ENCODE measurements at places on chromosomes 3 and 15. TPM values are rescaled to one million over a fixed set of nuclear protein-coding genes. Genes with fewer than 3 reads are reported as not detected.
A peak's percentile ranks its signal among the peaks of the same experiment; 100 is the strongest.

DNA sequence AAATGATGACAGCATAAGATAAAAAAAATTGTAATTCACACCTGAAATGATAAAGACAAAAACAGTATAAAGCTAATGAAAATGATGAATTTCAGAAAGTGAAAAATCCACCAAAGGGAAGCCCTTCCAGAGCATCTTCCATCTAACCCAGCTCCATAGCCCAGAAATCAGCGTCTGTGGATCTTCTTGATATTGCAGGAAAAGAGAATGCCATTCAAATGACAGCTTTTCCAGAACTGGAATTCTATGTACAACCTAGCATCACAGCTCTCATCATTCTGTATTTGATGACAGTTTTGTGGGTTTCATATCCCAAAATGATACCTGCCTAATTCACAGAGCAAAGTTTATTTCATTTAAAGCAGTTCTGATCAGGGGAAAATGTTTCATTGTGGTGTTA, 267.3 kb downstream of the FHIT start:
- no peak for DNase-seq

- no peak for DNase-seq
Measured at GRCh38 chr15:80783260-80783659, 4.1 kb downstream of the CEMIP start.

- no peak for DNase-seq
Measured at GRCh38 chr15:73284090-73284716, 84.6 kb downstream of the HCN4 start.

The IQCB1 gene
- total RNA-seq: 10.4 TPM

The NRG4 gene
- not detected for total RNA-seq

- no peak for DNase-seq
Measured at GRCh38 chr15:100471933-100472332, 56.8 kb downstream of the CERS3 start.

DNA sequence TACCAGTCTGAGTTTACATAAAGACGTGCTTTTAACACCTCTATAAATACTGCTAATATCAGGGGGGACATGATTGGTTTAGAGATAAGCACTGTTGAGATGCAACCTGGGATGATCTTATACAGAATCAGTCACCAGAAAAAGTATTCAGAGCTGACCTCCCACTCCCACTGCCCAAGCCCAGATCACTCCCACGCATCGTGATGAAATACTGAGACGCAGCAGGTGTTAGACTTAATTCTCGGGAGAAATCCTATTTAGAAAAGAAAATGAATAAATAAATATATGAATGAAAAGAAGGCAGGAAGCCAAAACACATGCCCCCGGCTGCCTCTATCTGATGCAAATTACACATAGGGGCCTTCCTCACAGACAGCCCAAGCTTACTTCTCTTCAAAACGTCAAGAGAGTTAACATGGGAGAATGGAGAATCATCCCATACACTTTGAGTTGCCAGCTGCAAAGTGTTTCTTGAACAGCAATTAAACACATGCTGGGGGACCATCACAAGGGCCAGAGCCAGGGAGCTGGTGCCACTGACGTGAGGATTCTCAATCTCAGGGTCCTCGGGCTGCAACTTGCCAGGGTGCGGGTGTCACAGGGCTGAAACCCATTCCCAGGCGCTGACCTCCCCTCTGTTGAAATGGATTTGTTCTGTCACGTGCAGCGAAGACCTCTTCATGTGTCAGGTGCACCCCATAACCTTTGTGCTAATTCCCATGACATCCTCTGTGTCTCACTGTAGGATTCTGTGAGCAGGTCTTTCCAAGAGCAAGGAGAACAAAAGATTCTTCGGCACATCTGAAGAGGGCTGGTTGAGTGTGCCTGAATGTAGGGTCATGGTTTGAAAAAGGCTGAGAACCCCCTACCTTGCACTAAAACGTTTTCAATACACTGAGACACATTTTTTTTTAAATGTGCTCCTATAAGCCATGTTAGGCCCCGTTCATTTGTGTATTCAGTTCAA, 764.2 kb upstream of the ARRDC4 start:
- no peak for DNase-seq

DNA sequence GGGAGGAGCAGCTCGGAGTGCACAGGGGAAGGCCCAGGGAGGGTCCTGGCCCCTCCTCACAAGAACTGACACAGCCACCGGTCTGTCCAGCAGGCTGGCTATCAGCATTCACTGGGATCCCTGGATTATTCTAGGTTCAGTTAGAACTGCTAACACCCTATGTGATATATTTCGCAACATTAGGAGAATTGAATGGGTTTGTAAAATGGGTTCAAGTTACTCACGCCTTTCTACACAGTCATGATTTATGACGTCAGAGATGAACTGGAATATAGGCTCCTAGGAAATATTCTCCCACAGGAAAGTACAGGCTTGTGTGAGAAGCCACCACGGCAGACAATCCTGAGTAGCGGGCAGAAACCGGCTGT, 969 bp upstream of the BSN start:
- no peak for DNase-seq

GRCh38 chr15:94587113-94587512, 355.8 kb downstream of the MCTP2 start:
- no peak for DNase-seq

- no peak for DNase-seq
Measured at GRCh38 chr15:85810075-85810474, 15.3 kb upstream of the KLHL25 start.

The CPLX3 gene
- total RNA-seq: not detected

The CMTM7 gene
- 10.8 TPM for total RNA-seq

The SLC9C1 gene
- total RNA-seq: not detected

DNA sequence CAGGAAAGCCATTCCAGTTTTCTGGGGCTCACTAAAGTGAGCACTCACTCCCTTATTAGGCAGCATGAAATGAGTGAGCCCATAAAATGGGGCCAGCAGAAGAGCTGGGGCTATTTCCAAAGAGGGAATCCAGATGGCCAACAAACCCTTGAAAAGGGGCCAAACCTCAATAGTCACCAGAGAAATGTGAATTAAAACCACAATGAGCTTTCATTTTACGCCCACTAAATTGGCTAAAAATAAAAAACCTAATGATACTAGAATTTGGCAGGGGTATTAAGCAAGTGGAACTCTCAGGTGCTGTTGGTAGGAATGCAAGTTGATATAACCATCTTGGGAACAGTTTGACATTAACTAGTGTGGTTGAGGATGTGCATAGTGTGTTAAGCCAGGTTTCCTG, 42.1 kb upstream of the RAF1 start:
- DNase-seq: no peak

GRCh38 chr3:51734572-51734907, 27.7 kb downstream of the GRM2 start:
- DNase-seq: no peak

The CCR9 gene
- total RNA-seq: 0.17 TPM

DNA sequence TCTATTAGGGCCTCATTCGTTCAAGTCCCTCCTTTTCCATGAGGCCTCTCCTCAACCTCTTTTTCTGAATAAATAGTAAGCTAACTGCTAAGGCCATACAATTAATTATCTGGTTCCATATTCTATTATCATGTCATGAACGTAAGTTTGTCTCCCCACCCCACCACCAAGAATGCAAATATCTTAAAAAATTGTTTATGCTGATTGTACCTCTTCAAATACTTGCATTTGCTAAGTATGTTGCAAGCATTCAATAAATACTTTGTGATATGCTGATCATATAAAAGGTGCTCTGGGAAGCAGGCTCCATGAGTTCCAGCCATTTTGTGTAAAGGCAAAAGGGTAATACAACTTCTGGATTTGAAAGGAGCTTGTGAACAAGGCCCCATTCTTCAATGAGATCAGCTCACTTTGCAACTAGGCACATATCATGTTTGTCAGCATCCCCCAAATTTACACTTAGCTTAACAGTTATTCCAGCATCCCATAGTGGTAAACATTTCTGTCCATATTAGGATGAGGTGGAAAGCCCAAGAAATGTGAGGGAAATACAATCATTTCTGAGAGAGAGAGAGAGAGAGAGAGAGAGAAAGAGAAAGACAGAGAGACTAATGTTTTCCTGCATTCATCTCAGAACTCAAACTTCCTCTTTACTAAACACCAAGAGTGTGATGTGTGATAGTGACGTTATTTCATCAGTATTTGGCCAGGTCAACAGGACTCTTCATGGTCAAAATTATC, 33.2 kb downstream of the SLC12A8 start:
- no peak for DNase-seq

The ZBTB11 gene
- 15.3 TPM for total RNA-seq

The TRH gene
- total RNA-seq: not detected

DNA sequence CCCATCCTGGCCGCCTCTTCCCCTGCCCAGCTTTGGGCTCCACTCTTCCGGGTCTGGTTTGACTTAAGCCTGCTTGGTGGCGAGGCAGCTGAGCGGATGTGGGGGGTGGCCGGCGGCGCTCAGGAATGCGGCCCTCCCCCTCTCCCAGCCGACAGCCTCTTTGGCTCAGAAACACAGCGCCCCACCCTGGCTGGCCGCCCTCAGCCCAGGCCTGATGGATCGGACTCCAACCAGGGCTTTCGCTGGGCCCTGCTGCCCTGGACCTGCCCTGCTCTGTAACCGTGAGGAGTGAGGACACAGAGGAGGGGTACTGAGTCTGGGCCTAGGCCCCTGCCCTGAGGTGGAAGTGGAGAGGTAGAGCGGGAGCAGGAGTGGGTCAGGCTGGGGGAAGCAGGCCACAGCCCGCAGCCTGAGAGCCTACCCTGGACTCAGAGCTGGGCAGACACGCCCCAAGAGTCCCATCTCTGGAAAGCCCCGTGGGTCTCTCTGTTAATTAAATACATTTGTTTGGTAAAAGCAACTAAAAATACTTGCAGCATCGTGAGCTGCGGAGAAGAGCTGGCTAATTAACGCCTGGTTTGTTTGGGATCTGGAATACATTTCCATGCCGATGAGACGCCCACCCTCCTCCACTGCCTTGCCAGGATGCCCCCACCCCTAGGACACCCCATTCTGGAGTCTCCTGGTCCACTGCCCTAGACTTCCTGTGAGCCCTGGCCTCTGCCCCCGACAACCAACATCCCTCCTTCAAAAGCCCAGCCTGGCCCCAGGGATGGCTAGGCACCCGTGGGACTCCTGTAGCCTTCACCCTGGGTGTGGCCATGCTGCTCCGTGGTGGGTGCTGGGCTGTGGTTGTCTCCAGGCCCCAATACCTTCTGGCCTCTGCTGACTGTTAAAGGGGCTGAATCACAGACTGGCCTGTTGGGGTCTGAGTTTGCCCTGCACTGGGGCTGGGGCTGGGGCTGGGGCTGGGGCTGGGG, 19.6 kb downstream of the PLXNA1 start:
- peak; percentile 95 for DNase-seq

The ZDHHC23 gene
- 5.2 TPM for total RNA-seq

The TYRO3 gene
- 8.1 TPM for total RNA-seq

DNA sequence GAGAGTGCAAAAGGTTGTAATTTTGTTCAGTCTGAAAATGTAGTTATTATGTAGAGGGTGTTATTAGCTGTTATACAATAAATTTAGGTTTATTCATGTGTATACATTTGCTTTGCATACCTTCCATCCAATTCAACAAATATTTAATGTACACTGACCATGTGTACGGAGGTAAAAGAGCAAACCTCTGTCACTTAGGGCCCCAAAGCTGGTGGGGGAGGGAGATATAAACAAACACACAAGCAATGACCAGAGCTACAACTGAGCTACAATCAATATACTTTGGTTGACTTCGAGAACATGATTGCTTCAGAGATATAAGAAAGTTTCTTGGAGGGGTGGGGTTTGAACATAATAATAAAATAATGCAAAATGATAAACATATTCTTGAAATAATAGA, 17.5 kb upstream of the BCL6 start:
- DNase-seq: no peak

DNA sequence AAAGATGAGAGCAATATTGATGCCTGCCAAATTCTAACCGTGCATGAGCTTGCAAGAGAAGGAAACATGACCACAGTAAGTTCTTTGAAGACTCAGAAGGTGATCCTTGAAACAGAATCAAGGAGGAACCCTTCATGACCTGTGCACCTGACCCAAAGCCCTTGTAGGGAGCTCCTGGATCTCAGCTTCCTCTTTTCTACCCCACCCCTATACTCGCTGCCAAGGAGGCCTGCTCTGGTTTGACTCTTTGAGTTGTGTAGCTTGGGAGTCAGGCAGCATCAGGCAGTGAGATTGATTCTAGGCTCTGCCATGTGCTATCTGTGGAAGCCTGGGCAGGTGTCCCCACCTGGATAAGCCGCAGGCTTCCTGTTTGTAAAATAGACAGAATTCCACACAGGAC, 10.6 kb downstream of the TTC21A start:
- no peak for DNase-seq
